ENCODE measurements at places on chromosomes 12 and 14.

- no peak for DNase-seq
Observed at GRCh38 chr12:12592930-12593329, 18.7 kb upstream of the CREBL2 start.

DNA sequence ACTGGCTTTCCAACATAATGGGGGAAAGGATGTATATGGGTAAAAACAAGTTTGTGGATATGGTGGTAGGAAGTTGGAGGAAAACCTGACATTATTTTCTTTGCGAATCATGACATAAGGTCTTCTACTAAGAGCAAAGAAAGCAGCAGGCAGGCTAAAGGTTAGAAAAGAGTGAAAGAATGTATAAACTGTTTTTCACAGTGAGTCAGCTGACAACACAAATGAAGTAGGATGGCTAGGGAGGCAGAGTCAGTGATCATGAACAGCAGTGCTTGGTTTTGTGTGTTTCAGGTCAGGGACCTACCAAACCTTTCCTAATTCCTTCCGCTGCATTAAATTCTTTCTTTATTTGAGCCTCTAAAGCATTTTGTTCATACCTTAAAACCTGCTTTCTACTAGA is 46.3 kb upstream of the CATSPERB start:
- DNase-seq = no peak

- no peak for DNase-seq
Observed at GRCh38 chr14:77579780-77580179, 36.7 kb downstream of the SPTLC2 start.

DNA sequence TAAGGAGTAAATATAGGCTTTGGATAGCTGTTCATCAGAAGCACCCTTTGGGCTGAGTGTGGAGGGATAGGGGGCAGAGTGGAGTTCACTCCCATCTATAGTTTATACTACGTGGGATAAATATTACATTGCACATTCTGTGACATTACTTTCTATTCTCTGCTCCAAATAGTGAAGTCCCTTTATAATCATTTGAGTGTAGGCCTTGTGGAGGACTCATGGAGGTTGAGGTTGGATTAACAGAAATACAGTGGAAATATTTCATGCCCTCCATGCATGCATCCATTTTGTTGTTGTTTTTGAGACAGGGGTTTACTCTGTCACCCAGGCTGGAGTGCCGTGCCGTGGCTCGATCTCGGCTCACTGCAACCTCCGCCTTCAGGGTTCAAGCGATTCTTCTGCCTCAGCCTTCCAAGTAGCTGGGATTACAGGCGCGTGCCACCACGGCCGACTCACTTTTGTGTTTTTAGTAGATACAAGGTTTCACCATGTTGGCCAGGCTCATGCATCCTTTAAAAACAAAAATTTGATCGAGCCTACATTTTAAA is 1.4 kb downstream of the CHPT1 start:
- no peak for DNase-seq

- no peak for DNase-seq
Observed at GRCh38 chr12:45504316-45505010, 225.0 kb upstream of the ARID2 start.

GRCh38 chr12:28425526-28425925 is 235.3 kb downstream of the CCDC91 start:
- DNase-seq = no peak

DNA sequence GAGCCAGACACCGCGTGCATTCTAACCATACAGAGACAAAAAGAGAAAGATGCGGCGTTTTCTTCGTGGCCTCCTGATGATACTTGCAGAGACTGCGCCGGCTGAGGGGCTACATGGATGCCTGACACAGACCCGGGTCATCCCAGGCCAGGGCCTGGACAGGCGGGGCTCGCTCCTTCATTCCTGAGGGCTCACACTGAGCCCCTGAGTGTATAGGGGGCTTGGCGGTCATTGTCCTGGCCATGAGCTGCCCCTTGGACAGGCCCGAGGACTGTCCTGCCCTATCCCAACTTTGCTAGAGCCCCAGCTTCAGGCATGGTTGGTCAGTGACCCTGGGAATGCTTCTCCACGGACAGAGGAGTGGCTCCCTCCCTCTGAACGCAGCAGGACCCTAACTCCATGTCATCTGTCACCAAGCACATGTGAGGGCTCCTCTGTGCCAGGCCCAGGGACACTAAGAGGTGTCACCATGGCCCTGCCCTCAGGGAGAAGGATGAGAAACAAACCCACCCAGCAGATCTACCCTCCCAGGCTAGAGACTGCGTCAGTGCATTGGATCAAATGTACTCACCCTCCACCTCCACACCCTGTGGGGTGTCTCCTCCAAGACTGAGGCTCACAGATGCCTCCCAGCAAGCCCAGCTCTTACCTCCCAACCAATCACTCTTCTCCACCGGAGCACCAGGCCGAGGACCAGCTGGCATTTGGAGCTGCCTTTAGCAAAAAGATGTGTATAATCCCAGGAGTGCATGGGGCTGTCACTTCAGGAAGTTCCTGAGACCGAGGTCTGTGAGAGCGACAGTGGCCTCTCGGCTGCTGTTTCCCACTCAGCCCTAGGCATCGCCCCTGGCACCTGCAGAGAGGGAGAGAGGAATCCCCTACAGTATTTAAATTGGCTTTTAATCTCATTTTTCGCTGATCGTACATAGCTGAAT is 102.7 kb downstream of the DICER1 start:
- DNase-seq = no peak

GRCh38 chr12:125856896-125857295 is 791.7 kb downstream of the AACS start:
- peak; percentile 20 for DNase-seq

DNA sequence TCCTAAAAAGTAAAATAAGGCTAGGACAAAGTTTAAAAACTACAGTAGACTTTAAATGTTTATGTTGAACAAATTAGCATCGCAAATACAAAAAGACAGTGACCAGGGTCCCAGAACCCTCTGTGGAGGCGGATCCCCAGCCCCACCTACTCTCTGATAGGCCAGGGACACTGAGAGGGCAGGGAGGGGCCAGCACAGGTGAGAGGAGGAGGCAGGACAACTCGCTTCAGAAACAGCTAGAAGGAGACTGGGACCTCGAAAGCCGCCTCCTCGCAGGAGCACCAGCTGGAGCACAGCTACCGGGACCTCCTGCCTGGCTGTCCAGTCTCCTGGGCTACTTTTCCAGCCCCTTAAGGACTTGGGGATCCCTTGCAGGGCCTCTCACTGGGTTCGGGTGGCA is 992 bp downstream of the DNAH10 start:
- no peak for DNase-seq

- DNase-seq = no peak
Observed at GRCh38 chr14:94022532-94023411, 3.4 kb upstream of the OTUB2 start.
